ENCODE measurements at places on chromosomes 6 and 20.

DNA sequence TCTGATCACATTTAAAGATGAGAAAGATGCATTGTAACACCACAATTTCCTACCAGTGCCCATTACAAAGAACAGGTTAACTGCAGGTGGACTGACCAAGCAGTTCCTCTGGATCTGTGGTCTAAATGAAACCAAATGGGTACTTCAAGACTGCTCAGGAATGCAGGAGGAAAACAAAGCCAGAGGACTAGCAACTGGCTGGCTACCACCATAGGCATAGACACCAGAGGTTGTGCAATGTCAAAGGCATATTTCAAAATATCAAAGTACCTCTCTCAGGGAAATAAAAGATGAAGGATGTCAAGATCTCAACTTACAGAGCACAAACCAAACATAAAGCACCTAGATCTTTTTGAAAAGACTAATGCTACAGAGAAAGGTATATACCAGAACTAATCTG, 65.5 kb downstream of the GMDS start:
- DNase-seq, result no peak

DNA sequence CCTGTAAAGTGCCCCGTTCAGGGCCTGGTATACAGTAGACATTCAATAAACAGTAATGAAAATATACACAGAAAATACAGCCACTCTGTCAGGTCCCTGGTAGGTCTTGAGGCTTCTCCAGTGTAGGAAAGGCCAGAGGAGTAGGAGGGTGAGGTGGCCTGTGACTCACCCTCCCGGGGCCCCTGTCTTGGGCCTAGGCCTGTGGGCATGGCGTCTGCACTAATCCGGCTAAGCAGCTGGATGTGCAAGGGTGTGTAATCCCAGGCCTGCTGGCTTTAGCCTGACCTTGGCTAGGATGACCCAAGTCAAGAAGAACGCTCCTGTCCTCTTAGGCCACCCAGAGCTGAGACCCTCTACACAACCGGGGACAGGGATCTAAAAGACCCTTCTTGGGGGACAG, 84.9 kb downstream of the KCNB1 start:
- DNase-seq, result no peak

DNA sequence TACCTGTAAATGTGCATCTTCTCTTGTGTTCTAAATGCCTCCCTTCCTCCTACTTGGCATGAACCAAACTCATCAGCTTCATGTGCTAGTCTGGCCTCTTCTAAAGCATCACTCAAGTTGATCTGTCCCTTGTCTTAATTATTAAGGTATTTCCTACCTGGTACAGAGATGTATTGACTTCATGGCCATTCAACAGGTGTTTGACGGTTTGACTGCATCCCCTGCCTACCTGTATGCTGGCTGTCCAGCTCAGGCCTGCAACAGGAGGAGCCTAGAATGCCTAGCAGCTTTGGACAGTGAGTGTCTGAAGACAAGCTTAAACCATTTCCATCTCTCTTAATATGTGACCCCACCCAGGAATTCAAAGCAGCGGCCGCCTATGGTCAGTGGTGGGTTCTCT, 24.6 kb downstream of the RIN2 start:
- no peak for DNase-seq

DNA sequence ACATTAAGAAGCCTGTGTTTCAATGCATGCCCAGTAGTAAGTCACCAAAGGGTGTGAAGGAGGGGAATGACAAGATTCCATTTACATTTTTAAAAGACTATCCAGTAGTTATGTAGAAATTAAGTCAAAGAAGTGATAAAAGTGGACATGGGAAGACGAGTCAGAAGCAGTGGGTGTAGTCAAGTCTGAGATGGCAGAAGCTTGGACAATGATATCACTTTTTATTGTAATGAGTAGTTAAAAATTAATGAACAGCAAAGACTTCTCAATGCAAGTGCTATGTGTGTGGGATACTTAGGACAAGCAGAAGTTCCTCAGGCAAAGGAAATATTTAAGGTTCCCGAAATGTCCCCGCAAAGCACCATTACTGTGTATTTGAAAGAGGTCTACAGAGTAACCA, 156.0 kb downstream of the DST start:
- no peak for DNase-seq

- DNase-seq, result no peak
These were observed 418.4 kb downstream of the CD109 start for GRCh38 chr6:74114428-74114827.

DNA sequence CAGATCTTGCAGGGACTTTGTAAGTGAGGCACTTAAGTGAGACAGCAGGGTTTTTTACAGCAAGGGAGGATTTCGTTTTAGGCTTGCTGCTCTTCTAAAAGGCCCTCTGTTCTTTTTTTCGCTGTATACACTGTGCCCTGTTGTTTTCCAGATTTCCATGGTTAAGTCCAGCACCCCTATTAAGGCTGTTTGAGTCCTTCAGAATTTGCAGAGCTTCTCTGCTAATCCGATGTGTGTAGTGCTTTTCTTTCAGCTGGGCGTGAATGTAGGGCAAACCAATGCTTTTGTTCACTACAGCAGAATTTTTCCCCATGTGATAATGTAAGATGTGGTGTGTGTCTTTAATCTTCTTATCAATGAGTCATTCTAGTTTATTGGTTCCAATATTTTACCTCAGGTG, 200.5 kb upstream of the RREB1 start:
- no peak for DNase-seq

DNA sequence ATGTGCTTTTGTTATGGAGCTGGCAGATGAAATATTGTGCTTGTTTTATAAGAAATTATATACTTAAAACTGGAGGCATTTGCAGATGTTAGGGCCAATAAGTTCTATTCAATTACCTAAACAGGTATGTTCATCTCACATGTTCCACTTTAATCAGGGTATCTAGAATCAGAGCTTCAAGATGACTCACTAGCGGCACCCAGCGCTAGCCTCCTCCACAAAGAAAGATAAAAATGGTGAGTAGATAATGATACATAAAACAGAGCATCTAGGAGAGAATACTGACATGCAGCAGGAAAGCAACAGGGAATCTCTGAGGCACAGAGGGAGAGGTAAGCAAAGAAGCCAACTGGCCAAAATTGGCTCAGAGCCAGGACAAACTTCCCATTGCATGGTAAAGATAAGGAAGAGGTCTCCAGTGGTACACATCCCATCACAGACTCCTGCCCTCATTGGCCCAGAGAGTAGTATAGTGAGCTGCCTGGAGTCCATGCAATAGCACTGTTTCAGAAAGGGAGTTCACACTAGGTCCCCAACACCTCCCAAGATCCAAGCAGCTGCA, 200.7 kb upstream of the SPTLC3 start:
- no peak for DNase-seq

DNA sequence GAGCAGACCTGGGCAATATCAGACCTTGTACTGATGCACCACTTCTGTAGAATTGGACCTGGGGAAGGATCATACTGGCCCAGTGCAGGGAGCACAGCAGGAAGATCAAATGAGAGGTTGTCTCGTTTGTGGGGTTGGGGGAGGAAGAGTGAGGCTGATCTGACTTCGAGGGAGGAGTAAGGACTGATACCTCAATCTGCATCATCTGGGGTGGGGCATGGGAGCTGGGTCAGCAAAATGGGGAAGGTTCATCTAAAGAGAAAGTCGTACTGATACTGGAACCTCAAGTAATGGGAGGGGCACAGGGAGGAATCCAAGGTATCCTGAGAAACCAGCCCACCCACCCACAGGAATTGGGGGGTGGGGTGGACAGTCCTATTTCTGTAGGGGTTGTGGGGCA, 3.7 kb downstream of the RNF39 start:
- no peak for DNase-seq

DNA sequence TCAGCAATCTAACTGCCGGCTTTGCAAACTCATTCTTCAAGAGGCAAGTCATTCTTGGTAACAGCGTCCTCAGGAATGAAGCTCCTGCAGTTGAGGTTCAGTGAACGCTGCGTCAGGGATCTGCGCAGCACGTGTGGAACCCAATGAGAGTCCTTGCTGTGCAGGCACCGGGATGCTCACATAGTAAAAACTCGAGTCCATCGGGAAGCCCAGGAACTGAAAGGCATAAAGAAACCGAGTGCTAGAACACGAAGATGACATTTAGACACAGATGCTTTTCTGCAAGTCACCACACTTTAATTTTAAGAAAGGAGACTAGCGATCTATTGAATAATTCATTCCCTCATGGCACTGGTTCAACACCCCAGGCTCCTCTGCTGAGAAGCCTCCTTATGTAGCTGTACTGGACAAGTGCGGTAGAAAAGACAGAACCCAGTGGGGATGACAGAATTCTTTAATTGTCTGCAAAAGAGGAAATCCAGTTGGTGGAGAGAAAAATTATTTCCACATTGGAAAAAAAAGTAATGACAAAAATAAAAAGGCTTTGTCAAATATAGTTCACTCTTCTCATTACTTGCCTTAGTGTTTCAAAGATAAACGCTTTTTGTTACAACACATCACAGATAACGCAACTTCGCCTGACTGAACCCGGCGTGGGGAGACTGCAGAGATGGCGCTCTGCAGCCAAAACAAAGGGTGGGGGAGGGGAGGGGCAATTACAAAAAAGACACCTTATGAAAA, 1.9 kb upstream of the AFDN start:
- DNase-seq, result no peak

- no peak for DNase-seq
These were observed 103.1 kb upstream of the SPACA1 start for GRCh38 chr6:87944541-87944954.

DNA sequence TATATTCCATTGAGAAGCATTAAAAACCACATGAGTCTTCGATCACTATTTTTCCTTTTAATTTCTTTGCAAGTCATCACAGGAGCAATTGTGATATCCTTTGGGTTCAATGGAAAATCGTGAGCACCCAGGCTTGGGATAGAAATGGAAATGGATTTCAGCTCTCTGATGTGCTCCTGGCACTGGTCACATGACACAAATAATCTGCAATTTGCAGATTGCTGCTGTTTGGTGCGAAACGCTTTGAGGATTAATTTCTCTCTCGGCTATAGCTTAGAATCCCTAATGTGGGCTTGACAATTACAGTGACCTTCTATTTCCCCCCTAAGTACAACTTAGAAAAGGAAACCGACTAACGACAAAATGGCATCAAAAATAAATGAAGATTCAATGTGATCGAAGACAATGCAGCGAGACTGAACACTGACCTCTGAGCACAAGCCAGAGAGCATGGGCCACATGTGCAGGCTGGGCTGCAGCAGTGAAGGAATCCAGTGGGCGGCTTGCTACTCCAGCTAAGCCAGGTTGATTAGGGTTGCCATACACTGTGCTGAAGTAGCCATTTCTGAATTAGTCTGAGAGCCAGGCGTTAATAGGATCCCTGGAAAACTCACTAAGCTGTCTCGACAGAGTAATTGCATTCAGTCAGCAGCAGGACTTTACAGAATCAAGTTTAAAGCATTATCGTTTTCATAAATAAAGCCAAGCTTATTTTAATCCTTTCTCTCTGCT, 301.8 kb upstream of the AGPAT4 start:
- no peak for DNase-seq

GRCh38 chr20:53122853-53123252, 150.7 kb downstream of the TSHZ2 start:
- no peak for DNase-seq

DNA sequence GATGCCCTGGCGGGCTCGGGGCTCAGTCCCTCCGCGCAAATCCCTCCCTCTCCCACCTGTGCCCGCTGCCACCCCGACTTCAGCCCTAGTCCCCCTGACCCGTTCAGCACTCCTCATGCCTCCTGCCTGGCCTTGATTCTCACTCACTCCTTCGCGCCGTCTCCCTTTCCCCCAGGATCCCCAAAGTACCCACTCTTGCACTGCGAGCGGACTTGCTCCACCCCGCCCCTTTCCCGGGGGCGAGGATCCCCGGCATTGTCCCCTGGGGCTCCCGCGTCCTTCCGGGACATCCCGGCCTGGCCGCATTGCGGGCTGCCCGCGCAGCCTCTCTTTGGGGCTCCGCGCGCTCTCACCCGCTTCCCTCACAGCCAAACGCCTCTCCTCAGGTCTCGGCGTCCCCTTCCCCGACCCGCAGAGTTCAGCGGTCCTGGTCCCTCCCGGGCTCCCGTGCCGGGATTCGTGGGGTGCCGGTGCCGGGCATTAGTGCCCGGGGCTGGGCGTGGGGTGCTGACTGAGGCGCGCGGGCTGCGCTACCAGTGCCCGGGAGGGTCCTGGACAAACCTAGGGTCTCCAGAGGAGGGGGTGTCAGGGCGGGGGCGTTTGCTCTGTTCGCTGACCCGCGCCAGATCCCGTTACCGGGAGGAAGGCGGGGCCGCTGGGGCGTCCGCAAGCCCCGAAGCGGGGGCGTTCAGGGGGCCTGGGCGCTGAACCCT, 45.5 kb upstream of the SUPT3H start:
- DNase-seq, result no peak

- no peak for DNase-seq
These were observed 61.1 kb downstream of the TAF4 start for GRCh38 chr20:62004614-62005013.

DNA sequence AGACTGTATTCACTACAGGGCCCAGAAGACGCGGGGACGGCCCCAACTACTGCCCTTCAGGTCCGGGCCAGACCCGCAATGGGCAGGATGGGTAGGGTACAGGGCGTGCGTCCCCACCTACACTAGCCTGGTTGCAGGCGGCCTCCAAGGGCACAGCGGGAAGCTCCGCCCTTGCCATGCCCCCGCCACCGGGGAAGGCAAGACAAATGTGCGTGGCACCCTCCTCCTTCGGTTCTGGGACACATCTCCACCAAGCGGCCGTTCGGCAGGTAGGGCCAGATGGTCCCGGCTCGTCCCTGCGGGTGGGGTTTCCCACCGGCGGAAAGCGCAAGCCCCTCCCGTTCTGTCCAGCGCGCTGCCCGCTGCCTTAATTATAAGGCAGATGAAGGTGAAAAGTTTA, 5.6 kb downstream of the NXT1 start:
- no peak for DNase-seq

DNA sequence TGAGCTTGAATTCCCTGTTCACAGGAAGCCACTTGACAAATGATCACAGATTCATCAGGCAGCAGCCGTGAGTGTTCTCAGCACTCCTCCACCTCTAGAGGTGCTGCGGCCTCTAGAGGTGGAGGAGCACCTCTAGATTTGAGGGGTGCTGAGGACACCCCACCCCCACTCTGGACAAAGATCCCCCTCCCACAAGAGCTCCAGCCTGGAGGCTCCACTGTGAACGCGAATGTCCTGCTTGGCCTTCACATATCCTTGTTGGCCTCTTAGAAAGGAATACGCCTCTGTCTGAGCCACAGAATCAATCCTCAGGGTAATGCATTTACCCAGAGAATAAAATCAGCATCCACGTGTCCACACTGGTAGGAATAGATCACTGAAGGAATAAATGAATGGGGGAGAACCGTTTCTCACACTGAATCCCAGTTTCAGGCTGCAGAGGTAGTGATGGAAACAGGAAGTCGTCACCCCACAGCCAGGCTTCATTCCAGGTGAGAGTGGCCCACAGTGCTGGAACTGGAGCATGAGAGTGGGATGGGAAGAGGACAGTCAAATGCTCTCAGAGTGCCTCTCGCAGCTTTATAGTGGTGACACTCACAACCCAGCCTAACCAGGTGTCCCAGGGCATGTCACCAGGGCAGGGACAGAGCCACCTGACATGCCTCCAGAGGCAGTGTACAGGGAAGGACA, 16.6 kb downstream of the NPEPL1 start:
- DNase-seq, result no peak

DNA sequence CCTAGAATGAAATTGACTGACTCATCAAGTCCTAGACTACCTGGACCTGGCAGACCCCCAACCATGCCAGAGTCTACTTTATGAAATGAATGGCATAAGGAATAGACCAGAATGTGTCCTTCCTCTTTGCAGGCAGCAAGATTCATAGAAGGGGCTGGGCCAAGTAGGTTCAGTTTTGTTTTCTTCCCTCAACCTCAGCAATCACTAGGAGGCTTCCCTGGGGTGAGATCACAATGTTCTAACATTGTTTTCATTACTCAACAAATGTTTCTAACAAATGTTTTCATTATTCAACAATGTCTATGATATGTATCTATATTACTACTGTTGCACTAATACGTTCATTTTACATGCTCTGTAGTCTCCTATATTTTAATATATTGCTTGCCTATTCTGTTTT, 8.4 kb upstream of the FAM162B start:
- DNase-seq, result peak; percentile 45

Data from smooth muscle cell of the brain vasculature (primary cell).